HepG2 (cell line): ENCODE measurements at places on chromosomes 4 and X.

DNA sequence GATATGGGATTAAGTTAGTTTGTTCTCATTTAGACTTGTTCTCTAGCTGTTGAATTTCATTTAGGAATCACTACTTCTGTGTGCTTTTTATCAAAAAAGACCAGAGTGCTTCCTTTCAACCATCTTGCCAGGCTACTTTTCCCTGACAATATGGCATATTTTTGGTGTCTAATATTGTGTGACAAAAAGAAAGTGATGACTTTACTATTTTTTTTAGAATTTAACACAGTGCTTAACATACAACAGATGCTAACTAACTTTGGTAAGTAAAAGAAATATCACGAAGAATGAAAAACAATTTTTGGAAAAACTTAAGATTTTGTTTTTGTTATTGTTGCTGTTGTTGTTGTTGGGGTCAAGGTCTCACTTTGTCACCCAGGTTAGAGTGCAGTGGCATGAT is 462.2 kb upstream of the PABPC4L start:
- DNase-seq: no peak

DNA sequence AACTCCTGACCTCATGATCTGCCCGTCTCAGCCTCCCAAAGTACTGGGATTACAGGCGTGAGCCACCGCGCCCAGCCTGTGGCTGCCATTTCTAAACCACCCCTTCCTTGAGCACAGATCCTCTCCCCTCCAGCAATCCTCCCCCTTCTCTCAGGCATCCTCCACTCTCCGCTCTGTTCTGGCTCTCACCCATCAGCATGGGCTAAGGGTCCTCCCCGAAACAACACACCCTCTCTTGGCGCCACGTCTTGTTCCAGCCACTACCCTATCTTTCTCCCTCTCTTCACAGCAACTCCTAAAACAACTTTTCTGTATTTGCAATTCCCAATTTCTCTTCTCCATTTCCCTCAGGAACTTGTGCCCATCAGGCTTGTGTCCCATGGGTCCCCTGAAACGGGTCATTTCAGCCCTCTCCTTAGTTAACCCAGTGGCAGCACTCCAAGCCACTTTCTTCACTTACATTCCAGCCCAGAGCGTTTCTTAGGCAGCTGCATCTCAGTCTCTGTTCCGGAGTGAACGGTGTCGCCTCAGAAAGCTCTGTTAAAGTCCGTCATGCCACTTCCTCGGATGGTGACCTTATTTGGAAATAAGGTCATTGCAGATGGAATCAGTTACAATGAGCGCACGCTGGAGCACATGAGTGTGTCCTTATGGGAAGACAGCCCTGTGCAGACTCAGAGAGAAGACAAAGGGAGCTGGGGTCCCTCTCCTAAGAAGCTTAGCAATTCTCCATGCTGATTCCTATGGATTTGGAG is 28.3 kb upstream of the CLDN24 start:
- no peak for DNase-seq

- no peak for DNase-seq
Observed at GRCh38 chrX:109735202-109735744, 2.2 kb upstream of the ACSL4 start.

GRCh38 chr4:139188648-139189416 is 11.8 kb upstream of the ELF2 start:
- DNase-seq: no peak

DNA sequence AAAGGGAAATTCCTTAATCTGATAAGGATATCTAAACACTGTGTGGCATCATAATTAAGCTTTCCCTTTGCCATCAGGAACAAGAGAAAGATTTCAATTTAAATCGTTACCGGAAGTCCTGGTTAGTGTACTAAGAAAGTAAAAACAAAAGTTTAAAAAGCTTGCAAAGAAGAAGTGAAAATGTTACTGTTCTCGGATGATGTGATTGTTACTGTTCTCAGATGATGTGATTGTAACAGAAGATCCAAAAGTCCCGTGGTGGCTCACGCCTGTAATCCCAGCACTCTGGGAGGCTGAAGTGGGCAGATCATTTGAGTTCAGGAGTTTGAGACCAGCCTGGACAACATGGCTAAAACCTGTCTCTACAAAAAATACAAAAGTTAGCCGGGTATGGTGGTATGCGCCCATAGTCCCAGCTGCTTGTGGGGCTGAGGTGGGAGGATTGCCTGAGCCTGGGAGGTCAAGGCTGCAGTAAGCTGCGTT is 62.5 kb downstream of the RGS12 start:
- DNase-seq: no peak

DNA sequence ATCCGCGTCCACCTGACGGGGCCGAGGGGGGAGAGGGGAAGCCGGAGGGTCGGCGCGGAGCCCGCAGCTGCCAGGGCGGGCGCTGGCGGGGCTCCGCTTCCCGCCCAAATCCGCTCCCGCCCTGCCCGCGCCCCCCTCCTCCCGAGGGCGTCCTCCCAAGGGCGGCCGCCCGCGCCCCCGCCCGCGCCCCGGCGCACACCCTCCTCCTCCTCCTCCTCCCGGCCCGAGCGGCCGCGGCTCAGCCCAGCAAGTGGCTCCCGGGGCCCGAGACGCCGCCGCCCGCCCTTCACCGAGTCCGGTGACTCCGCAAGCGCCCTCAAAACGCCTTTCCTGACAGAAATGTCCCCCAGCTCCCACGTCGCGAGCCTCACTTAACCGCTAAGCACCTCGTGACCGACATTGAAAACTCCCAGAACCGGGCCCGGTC is 487 bp downstream of the HMGB2 start:
- DNase-seq: peak; percentile 2

DNA sequence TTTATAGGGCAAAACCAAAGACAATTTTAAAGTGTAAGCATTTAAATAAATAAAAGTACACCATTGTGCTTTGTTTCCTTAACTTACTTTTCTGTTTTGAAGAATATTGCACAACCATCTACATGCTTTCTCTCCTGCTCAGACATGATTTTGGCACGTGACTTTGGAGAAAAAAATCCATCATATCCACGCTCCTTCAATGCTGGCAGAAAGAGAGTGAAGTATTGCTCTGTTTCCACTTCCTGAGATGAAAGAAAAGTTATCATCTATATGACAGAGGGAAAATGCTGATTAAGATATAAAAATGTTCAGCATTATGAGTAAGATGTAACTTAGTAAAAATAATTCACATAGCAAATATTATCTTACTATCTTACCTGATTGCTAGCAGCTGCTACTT is 77.1 kb downstream of the CNOT6L start:
- DNase-seq: no peak

GRCh38 chr4:156767911-156768415 is 203.6 kb downstream of the PDGFC start:
- no peak for DNase-seq

- no peak for DNase-seq
Observed at GRCh38 chrX:129043138-129043537, 480.2 kb downstream of the SMARCA1 start.

- DNase-seq: no peak
Observed at GRCh38 chr4:169014586-169014985, 4.5 kb upstream of the CBR4 start.

DNA sequence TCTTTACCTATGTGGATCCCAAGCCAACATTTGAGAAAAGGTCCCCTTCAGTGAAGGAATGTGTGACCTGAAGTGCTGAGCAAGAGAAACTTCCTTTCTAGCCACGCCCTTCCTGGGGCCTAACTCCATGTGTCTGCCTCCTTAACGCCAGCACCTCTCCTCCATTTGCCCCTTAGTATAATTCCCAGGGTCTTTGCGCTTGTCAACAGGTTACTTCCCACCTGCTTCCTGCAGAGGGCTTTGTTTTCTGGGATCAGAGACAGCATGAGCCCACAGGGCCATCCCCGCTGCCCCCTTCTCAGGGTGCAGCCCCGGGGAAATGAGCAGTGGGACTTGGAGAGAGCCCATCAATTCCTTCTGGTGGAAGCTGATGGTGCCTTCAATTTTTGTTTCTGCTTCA is 45.9 kb upstream of the DRD5 start:
- DNase-seq: no peak
